ENCODE measurements at places on chromosomes 1 and 21.
A peak's percentile ranks its signal among the peaks of the same experiment; 100 is the strongest.

DNA sequence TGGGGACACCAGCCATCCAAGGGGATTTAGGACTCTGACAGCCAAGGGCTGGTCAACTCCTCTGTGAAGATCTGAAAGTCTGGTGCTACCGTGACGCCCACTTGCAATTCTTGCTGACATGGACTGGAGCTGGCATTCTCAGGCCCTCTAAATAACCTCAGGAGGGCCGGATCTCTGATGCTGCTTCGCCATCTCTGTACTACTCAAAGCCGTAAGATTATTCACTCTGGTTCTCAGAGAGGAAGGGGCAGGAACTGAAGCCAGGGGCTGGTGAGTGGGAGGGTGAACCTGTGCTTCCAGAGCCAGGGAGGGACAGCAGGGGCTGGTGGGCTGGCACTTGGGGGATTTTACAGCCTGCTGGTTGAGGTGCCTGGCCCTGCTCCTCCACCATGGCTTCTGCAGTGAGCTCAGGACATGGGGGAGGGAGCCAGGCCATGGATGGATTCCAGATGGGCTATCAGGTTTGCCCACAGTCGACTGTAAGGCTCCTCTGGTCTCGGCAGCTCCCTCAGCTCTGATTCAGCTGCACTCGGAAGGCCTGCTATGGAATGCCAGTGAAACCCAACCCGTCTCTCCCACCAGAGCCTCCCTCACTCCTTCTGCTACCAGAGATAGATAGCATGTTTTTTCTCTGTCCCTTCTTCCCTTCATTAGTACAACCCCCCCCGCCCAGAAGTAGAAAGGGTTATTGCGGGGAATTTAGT, 84.5 kb downstream of the PLXNA2 start:
- DNase-seq, result no peak

DNA sequence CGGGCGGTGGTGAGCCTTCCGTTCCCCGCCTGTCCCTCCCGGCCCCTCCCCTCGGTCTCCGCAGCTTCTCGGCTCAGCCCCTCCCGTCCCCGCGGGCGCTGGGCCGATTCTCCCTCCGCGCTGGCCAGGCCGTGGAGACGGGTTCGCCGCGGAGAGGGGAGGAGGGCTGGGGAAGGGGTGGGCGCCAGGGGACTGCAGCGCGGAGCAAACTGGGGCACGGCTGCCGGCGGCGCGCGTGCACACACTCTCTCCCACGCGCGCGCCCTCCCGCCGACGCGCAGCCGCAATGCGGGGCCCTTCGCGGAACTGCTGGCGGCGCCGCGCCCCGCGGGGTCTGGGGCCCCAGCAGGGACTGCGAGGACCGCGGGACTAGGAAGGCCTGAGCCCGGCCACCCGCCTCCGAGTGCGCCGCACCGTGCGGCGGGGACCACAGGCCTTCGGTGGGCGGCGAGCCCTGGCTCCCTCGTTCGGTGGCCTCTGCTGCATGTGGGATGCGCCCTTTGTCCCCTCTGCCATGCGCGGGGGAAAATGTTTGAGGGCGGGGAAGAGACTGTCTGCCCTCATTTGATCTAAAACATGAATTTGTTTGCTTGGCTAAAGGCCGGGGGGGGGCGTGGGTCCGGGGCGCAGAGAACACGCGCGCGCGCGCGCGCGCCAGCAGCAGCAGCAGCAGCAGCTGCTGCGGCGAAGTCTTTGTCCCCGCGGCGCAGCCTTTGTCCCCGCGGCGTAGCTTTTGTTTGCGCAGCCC, 90.7 kb upstream of the VAMP3 start:
- DNase-seq, result peak; percentile 59

GRCh38 chr1:209728466-209728865, 23.8 kb downstream of the HSD11B1 start:
- no peak for DNase-seq

DNA sequence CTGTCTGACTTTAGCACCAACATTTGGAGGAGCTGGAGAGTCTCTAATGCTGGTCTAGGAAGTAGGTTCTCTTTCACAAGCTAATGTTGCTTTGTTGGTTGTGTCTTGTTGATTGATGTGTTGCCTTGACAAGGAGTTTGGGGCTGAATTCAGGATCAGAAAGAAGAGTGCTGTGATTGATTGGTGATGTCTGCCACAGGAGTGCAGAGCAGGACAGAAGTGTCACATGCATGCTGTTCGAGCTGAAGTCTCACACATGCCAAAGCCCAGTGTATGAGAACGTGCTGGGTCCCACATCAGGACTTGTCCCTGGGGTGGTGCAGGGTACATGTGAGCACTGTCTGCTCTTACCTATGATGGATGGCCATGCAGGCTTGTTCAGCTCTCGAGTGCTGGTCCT, 694.4 kb downstream of the MATN1 start:
- no peak for DNase-seq

- DNase-seq, result no peak
Observed at GRCh38 chr1:61287734-61288133, 205.4 kb downstream of the NFIA start.

DNA sequence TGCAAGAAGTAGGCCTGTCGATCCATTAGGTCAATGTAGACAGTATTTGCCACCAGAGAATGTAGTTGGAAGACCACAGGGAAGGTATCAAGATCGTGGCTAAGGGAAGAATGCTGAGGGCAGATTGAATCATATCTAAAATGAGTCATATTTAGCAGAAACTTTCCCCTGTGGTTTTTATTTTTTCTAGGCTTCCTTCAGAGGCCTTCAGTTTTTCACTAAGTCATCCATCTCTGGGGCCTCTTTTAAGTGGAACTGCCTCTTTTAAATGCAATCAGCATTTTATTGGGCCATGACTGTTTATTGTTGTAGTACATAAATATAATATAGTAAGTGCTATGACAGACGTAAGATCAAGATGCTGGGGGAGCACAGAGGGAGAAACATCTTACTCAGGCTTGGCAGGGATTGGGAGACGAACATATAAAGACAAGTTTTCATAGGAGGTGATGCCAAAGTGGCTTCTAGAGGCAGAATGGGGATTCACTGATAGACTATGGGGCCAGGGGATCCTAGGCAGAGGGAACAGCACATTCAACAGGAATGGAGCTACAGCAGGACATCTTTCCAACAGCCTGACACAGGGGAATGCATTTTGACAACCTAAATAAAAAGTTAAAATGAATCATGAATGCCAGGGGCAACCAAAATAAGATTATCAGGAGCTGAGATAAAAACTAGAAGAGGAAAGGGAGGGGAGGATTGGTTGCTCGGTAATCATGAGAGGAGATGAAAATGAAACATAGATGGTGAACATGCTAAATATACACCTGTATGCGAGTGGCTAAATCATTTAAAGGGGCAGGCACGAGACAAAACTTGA, 20.1 kb downstream of the UBE2U start:
- no peak for DNase-seq

- DNase-seq, result no peak
Observed at GRCh38 chr1:25624156-25624555, 7.6 kb downstream of the MAN1C1 start.

GRCh38 chr1:240212556-240212955, 120.9 kb downstream of the FMN2 start:
- DNase-seq, result no peak

GRCh38 chr1:26996665-26997064, 3.2 kb downstream of the TRNP1 start:
- DNase-seq, result no peak

- peak; percentile 25 for DNase-seq
Observed at GRCh38 chr1:235642011-235642942, 7.3 kb downstream of the GNG4 start.

DNA sequence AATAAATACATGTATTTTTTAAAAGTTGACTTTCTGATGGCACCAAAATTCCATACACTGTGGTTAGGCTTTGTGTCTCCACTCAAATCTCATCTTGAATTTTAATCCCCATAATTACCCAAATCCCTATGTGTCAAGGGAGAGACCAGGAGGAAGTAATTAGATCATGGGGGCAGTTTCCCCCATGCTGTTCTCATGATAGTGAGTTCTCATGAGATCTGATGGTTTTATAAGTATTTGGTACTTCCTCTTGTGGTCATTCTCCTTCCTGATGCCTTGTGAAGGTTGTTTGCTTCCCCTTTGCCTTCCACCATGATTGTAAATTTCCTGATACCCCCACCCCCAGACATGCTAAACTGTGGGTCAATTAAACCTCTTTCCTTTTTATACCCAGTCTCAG, 1218.4 kb upstream of the PRMT6 start:
- peak; percentile 30 for DNase-seq

- no peak for DNase-seq
Observed at GRCh38 chr1:219798283-219799030, 129.9 kb downstream of the SLC30A10 start.

All from CMK (cell line).